Cardiac septum (tissue), 1 donor: ENCODE measurements at places on chromosomes 4 and X.

GRCh38 chrX:152843852-152844251 lies 13.0 kb downstream of the NSDHL start:
- no peak for DNase-seq

DNA sequence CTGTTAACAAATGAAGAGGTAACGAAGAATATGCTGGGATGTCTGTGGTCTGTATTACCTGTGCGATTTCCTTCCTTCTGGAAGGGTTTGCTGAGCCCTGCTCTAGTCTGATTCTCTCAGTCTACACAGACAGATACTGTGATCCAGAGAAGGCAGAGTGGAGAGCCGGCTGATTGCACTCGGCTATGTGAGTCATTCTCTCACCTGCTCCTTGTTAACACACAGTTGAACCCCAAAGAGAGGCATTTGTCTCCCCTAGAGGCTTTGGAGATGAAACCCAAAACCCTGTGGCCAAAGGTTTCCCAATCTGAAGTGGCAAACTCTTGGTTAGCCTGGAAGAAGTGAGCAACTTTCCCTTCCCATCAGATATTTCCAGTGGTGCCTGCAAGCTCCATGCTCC lies 78.1 kb upstream of the GPC4 start:
- no peak for DNase-seq

- no peak for DNase-seq
Observed at GRCh38 chr4:168486912-168487281, 6.6 kb upstream of the DDX60L start.

- DNase-seq: no peak
Observed at GRCh38 chr4:170623899-170624298, 534.1 kb upstream of the AADAT start.

- no peak for DNase-seq
Observed at GRCh38 chrX:2385224-2385623, 115.6 kb downstream of the DHRSX start.

- no peak for DNase-seq
Observed at GRCh38 chr4:74504212-74504611, 59.3 kb downstream of the AREG start.
